ENCODE measurements at places on chromosomes 16 and 17.

GRCh38 chr17:28494445-28495188, 11.5 kb upstream of the FOXN1 start:
- DNase-seq: peak; percentile 82

- no peak for DNase-seq
These were observed 21.1 kb downstream of the GAS7 start for GRCh38 chr17:10177131-10177912.

DNA sequence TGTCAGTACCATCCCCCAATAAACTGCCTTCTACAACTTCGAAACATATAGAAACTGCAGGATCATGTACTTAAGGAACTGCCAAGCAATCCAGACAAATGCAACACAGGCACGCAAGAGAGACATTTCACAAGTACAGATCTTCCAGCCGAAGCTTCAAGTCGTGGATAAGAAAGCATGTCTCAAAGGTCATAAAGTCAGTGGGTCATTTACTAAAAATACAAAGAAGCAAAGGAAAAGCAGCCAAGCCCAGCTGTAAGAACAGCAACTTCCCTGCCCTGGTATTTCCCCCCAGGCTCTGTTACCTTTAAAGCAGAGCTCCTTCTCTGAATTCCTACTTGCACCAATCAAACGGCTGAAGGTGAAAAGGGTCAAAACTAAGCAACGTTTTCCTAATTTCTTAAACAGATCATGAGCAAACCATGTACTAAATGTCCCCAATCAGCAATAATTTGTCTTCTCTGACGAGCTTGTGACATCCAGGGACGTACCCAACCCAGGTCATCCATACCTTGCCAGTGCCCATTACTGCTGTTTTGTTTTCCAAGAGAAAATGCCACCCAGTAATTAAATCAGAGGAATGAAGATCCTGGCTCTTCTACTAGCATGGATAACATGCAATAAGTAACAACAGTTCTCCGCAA, 1.7 kb downstream of the AKTIP start:
- DNase-seq: no peak

DNA sequence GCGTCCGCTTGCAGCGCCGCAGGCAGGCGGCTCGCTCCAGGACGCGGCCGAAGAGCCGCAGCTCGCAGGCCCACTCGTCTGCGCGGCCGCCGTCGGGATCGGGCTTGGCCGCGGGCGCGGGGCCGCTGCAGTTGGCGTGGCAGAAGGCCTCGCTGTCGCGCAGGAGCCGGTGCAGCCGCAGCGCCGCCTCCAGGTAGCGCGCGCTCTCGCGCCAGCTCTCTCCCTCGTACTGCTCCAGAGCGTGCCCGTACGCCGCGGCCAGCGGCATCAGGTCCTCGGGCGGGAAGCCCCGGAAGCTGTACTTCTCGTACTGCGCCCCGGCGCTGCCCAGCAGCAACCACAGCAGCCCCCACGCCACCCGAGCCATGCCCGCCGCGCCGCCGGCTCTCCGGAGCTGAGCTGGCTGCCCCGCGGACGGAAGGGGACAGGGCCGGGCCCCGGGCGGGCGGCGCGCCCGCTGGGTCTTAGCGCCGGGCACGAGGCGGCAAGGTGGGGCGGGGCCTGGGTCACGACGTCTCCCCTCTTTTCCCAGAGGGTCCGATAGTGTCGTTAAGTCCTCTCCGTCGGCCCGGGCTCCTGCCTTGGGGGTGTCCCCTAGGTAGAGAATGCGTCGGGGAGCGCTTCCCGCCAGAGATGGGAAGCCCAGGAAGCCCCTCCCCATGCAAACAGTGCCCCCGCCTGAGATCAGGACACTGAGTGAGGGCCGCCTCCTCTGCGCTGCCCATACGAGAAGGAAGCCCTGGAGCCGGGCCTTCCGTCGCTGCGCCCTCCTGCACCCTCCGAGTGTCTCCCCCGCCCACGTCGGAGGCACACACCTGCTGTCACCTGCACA, at the start of gene P3H4:
P3H4 (minus strand) TSS at position 401 of the 832 bp plus-strand sequence; CDS start at position 367, 34 bp downstream.
- DNase-seq: peak; percentile 91

GRCh38 chr16:79801646-79802045, 201.1 kb upstream of the MAF start:
- DNase-seq: no peak

- peak; percentile 63 for DNase-seq
These were observed 661 bp downstream of the GIT1 start for GRCh38 chr17:29588562-29589411.

- DNase-seq: no peak
These were observed 946 bp downstream of the OSGIN1 start for GRCh38 chr16:83953796-83954576.

Measured in left ventricle myocardium superior (tissue), 1 donor.